GM20000 (cell line): ENCODE measurements at places on chromosomes 6 and 20.

- no peak for DNase-seq
Observed at GRCh38 chr20:19885594-19885938, 127.5 kb downstream of the RIN2 start.

- no peak for DNase-seq
Observed at GRCh38 chr6:53239526-53239925, 90.9 kb upstream of the GCM1 start.

GRCh38 chr6:154380741-154381140, 24.1 kb upstream of the IPCEF1 start:
- DNase-seq = no peak

DNA sequence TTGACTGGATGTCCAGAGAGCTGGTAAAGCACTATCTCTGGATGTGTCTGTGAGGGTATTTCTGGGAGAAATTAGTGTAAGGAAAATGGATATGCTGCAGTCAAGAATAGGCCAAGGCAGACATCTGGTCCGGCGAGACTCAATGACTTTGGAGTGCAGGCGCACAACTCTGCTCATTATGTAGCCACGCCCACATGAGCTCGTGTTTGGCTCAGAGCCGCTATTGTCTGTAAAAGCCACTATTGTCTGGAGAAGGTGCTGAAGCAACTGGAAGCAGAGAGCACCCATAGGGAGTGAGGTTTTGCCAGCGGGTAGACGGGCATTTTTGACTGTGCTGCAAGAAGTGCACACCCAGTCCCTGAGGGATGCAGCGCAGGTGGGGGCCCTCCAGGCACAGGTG, 305.0 kb upstream of the POU3F2 start:
- no peak for DNase-seq

- DNase-seq = peak; percentile 70
Observed at GRCh38 chr6:593139-593906, 63.6 kb downstream of the HUS1B start.
